ENCODE measurements at places on chromosomes 4 and X.

GRCh38 chrX:31889088-31889487, 817.2 kb upstream of the FTHL17 start:
- no peak for DNase-seq

GRCh38 chr4:38067499-38067898, 107.3 kb downstream of the PTTG2 start:
- no peak for DNase-seq

- no peak for DNase-seq
Measured at GRCh38 chr4:20283039-20283438, 31.3 kb downstream of the SLIT2 start.

- DNase-seq = no peak
Measured at GRCh38 chr4:101862595-101862994, 72.1 kb downstream of the BANK1 start.

- peak; percentile 48 for DNase-seq
Measured at GRCh38 chr4:139279760-139280620, at the start of gene MGARP. Gene MGARP, minus strand, starts transcription at chr4:139280225. Its CDS starts 67 bp downstream, at chr4:139280158.

DNA sequence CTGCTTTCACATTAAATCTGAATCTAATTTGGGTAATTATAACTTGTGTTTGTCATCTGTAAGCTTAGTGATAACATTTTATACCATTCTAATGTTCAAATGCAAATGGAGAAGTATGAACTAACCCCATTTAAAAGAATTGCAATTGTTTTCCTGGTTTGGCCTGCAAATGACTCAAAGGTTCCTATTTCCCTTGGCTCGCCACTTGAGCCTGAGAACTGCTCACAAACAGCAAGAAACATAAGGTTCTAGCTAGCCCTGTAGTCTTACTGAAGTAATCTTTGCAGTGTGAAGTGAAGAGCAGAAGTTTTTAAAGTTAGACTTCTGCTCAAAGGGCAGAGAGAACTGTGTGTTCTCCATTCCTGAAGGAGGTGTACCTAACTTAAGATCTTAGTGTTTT, 27.2 kb downstream of the UPRT start:
- DNase-seq = no peak

- peak; percentile 65 for DNase-seq
Measured at GRCh38 chr4:145609481-145610427, 9.4 kb upstream of the MMAA start.

- DNase-seq = no peak
Measured at GRCh38 chrX:129091097-129091496, 432.2 kb downstream of the SMARCA1 start.

DNA sequence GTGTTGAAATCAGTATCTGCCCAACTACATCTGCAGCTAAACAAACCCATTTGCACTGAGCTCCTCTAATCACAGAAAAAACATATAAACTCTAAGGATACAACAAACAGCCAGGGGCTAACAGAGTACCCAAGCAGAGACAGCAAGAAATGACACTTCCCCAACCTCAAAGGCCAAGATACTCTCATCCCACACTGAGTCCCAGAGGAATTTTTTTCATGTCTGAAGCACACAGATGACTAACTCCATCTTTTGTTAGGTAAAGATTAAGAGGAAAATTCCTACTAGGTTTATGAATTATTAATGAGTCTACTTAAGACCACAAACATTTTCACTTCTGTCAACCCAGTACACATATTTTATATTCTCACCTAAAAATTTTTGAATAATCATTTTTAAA, 31.6 kb downstream of the SEPSECS start:
- no peak for DNase-seq

- no peak for DNase-seq
Measured at GRCh38 chr4:143346206-143346605, 9.5 kb downstream of the GAB1 start.

DNA sequence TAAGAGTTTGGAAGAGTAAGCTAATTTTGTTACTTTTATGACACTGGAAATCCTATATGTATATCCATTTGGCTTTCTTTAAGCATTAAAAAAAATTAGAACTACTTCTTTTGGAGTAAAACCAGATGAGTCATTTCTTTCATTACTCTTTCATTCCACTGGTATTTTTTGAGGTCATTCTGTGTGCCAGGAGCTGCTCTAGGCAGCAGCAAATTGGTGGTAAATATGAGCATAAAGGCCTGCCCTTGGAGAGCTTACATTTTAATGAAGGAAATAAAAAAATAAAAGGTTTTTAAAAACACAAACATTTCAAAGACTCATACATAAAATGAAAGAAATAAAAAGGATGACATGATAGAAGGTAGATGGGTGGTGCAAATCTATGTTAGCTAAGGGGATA, 37.4 kb downstream of the MID1 start:
- DNase-seq = peak; percentile 43

GRCh38 chr4:139315221-139315675, 13.0 kb upstream of the NDUFC1 start:
- no peak for DNase-seq

DNA sequence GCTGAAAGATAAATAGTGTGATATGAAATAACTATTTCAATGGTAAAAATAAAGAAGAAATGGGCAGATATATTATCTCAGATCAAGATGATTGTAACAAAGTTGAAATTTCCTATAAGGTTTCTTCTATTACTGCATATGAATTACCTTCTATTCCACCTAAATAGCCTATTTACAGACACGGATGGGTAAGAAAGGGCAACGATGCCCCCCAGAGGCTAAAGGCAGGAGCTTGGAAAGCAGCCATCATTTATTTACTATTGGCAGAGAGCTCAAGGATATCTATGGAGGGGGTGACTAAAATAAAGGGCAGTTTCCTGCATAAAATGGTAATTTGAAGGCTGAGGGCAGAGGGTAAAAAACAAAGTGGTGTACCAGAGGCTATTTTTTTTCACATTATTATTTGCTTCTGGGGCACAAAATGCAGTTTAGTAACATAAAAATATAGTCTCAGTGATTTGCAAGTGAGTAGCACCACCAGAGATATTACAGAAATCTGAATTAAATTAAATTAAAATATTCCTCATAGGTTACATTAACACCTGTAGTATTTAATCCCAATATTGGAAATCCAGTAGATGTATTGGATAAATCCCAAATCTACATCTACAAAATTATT, 123.1 kb downstream of the BTC start:
- peak; percentile 66 for DNase-seq

GRCh38 chrX:16376056-16376455, 208.8 kb downstream of the MAGEB17 start:
- no peak for DNase-seq

- DNase-seq = no peak
Measured at GRCh38 chr4:86386201-86386600, 26.3 kb upstream of the MAPK10 start.

GRCh38 chr4:108488865-108489264, 131.5 kb upstream of the RPL34 start:
- DNase-seq = peak; percentile 23

DNA sequence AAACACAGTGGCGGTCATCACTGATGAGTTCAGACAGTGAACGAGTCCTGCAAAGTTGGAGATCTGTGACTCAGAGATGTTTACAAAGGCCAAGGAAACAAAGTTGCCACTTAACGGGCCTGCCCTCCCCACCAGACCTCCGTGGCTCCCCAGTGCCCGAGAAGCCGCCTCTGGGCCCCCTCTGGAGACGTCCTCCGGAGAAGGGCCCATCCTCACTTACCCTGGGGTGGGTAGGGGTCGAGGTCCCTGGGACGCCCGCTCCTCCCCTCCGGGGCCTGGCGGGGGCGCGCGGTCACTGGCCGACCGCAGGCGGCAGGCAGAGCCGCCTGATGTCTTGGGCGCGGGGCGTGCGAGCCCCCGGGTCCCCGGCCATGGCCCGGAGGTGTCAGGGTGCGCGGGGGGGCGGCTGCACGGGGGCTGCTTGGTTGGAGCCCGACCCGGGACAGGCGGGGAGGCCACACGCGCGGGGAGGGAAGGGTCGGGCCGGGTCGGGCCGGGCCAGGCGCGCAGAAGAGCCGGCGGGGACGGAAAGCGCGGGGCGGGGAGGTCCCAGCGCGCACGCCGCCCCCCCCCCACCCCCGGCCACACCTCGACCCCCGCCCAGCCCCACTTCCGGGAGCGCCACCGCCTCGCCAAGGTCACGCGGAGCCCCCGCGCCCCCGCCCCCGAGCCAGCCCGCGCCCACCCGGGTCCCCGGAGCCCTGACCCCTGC, 529 bp downstream of the DHRSX start:
- peak; percentile 54 for DNase-seq

DNA sequence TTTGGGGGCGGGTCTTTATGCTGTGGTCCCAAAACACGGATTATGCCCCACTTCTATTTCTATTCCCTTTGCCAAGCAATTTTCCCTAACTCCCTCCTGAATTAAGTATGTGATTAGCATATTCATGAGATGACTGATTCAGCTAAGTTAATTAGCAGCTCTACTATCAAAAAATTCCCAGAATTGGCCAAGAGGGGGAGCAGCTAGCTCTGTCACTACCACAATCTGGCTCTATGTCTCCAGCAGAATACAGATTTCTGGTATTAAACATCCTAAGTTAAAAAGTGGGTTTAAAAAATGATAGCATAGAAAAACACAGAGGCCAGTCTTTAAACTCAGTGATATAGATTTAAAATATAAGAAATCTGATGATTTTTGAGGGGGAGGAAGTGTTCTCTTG, 80.3 kb downstream of the GPC4 start:
- DNase-seq = no peak

GRCh38 chr4:78651250-78651860, 99.8 kb downstream of the ANXA3 start:
- DNase-seq = no peak

GRCh38 chr4:61805227-61805626, 605.1 kb downstream of the ADGRL3 start:
- DNase-seq = no peak
